ENCODE measurements at places on chromosomes 2 and 18.

DNA sequence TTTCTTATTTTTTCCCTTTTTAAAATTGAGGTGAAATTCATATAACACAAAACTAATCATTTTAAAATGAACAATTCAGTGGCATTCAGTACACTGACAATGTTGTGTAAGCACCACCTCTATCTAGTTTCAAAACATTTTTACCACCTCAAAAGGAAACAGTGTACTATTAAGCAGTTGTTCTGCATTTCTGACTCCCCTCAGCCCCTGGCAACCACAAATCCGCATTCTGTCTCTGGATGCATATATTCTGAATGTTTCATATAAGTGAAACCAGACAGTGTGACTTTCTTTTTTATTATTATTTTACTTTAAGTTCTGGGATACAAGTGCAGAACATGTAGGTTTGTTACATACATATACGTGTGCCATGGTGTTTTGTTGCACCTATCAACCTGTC, 19.2 kb upstream of the TANK start:
- DNase-seq = no peak

DNA sequence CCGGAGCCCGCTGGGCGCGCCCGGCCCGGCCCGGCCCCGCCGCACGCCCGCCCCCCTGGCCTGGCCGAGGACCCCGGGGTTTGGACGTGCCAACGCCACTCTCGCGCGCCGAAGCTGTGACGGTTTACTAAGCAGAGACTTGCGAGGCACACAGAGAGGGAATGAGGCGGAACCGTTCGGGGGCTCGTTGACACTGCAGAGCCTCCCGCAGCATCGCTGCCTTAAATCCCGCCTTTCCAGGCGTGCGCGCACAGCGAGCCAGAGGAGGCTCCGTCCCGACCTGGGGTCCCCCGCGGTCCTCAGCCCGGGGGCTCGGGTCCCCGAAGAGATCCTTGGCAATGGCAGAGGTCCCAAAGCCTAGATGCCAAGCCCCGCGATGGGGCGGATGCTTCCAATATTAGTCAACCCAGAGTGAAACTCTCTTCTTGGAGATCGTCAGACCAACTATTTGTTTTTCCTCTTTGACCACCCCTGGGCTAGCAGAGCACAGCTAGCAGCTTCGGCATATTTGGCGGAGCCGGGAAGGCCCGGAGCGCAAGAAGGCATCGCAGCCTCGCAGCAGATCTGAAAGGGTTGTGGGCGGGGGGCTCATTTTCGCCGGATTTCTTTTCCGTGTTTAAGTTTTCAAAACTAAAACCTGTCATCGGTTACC, at the start of gene ZNF385B:
ZNF385B (minus strand) TSS at position 197 of the 652 bp plus-strand sequence.
- no peak for DNase-seq

GRCh38 chr2:127950264-127950663, 64.5 kb upstream of the AMMECR1L start:
- DNase-seq = no peak

DNA sequence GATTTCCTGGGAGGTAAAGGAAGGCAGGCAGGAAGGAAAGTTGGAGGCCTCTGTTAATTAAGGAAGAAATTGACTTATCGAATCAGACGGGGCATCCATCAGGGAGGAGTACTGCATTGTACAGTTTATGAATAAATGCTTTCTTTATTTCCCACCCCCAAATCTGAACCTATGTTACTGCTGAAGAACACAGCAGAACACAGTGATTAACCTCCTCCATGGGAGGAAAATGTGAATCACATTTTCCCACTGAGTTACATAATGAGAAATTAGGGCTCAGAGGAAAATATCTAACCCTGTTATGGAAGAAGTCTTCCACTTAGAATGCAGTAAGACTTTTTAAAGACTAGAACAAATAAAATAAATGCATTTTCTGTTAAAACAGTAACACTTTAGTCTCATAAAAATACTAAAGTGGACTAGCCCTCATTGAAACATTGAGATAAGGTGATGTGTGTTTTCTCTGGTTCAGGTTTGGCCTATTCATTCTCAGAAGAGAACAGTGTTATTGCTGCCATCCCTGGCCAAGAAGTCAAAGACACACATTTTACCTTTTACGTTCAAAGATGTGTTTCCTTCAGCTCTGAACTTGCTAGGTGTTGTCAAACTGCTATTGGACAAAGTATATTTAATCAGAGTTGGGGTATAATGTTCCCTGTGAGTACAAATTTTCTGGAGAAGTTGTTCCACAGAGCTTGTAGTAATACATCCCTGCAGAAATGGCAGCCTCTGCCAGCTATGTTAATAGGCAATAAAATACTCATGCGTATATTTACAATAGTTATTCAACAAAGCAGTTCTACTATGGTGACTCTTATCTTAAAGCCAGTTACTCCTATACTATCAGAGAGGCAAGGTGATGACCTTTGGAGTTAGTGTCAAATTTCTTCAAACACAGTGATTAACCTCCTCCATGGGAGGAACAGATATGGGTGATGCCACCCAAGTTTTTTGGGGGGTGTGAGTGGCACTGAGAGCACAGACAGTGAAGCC, 11.1 kb downstream of the DNAH6 start:
- no peak for DNase-seq

- DNase-seq = no peak
Measured at GRCh38 chr2:74735009-74735408, 81.0 kb downstream of the SEMA4F start.

GRCh38 chr2:240341064-240341463, 94.4 kb upstream of the GPC1 start:
- DNase-seq = no peak

DNA sequence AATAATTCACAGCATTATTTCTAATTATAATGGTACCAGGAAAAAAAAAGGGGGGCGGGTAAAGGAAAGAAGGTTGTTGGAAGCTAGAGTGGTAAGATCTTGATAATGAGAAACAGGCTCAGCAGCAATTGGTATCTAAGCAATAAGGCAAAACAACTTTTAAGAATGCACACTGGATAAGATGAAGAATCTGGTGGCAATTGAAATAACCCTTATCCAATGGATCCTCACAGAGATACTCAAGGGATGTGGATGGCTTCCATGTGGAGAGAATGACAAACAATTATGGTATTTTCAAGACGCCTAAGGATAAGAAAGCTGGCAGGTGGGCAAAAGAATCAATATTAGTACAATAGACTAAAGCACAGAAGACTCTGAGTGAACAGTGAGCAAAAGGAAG, 153.6 kb downstream of the UPP2 start:
- DNase-seq = no peak

GRCh38 chr18:56789004-56789888, 138.1 kb downstream of the WDR7 start:
- DNase-seq = peak; percentile 25

DNA sequence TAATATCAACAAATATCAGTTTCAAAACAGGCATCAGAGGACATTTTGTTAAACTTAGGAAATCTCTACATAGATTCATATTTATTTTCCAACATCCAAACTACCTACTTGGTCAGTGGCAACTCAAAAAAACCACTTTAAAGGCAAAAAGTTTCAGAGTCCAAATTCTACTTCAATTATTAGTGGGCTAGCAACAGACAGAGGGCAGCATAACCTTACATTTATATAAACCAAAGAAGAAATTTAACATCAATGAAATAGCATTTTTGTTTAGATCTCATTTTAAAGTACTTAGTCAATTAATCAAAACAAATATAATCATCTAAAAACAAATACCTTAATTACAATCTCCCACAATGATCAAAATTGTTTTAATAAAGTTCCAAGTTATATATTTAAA, 33.3 kb downstream of the RTTN start:
- peak; percentile 19 for DNase-seq

DNA sequence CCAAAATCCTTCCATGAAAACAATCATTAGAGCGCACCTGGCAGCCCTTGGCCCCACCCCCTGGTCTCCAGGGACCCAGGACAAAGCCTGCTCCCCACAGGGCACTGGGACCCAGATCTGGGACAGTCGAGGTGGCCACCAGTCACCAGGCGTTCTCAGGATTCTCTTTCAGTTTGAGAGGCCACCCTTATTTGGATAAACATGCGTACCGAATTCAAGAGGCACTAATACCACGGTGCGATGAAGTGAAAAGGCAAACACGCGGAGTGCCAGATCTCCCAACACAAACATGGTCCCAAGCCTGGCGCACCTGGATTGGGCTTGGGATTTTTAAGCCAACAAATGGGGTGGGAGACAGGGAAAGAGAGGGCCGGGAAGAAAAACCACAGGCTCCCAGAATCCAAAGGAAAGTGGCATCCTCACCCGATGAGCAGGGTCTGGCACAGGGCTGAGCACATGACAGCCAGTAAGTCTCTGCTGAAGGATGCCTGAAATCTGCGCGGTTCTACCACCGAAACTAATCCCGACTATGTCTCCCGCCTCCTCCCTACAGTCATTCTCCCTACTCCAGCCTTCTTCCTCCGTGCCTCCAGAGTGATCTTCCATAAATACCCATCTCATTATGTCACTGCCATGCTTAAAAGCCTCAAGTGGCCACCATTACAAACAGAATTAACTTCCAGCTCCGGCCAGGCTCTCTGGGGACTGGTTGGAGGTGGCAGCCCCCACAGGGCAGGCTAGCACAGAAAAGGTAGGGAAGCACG, 60.9 kb upstream of the KLHL29 start:
- DNase-seq = no peak

DNA sequence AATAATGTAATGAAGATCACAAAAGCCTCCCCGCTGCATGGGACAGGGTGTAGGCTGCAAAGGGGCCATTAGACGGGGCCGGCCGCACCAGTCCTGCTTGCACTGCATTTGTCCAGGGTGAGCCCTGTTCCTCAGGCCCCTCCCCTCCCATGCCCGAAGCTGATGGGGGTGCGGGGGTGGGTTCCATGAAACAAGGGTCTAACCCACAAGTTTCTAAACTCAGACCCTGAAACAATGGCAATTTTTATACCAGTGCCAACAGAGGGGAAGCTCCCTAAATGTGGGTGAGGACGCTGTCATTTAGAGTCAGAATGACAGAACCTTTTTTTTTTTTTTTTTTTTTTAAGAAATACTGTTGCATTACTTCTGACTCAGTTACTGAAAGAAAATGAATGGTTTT, 39.7 kb downstream of the HS6ST1 start:
- no peak for DNase-seq

DNA sequence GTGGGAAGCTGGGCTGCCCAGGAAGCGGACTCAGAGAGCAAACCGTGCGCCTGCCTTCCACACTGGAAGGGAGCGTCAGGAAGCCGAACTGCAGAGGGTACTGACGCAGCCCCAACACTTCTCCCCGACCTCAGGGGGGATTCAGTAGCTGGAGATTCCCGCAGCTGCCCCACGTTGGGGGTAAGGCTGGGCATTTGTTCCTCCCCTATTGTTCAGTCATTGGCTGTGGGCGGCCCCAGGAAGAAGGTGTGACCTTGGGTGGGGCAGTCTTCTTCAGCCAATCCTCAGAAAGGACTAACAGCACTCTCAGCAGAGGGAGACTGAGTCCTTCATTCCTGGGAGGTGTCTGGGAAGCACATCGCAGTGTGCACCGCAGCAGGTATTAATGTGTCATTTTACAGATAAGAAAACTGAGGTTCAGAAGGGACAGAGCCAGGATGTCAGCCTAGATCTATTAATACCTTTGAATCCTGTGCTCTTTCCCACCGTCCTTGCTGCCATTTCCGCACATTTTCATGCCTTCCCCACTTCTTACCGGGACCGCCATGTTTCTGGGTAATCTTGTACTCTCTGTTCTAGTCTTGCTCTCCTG, 12.1 kb upstream of the C18orf32 start:
- no peak for DNase-seq
